ENCODE measurements at places on chromosomes 5 and 9.

DNA sequence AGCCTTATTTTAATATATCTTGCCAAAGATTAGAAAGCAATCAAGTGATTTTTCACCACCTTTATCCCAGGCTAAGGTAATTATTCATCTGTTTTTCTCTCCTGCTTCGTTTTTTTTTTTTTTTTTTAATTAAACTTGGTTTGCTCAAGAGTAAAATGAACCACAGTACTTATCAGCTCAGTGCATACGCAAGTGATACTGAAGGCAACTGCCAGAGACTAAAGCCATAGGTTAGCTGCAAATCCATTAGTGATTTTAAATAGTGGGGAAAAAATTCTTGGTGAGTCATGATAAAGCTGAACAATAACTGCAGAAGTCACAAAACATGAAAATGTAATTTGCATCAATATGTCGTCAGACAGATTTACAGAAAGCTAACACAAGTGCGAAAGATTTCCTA lies 829.1 kb downstream of the PTPRD start:
- DNase-seq: no peak

GRCh38 chr5:155303120-155303519 lies 289.6 kb downstream of the KIF4B start:
- no peak for DNase-seq

DNA sequence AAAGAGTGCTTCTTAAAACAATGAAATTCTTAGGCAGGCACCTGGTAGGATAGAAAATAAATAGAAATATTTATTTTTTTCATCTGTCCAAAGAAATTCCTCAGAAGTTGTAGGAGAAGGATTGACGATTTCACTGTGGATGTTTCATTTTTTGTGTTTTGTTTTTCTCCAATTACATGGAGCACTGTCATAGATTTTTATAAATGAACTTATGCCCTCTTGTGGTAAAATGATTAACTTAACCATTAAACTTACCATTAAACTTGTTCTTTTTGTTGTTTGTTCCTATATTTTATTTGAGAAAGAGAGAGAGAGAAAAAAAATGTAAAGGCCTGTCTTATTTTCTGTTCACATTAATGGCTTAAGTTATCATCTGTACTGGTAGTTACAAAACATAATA lies 339.2 kb downstream of the PRR16 start:
- peak; percentile 59 for DNase-seq

GRCh38 chr5:6508931-6509330 lies 60.3 kb downstream of the UBE2QL1 start:
- DNase-seq: no peak

- no peak for DNase-seq
Measured at GRCh38 chr5:68055686-68056085, 159.9 kb upstream of the PIK3R1 start.

- no peak for DNase-seq
Measured at GRCh38 chr9:109496218-109496617, 1.9 kb downstream of the PTPN3 start.

DNA sequence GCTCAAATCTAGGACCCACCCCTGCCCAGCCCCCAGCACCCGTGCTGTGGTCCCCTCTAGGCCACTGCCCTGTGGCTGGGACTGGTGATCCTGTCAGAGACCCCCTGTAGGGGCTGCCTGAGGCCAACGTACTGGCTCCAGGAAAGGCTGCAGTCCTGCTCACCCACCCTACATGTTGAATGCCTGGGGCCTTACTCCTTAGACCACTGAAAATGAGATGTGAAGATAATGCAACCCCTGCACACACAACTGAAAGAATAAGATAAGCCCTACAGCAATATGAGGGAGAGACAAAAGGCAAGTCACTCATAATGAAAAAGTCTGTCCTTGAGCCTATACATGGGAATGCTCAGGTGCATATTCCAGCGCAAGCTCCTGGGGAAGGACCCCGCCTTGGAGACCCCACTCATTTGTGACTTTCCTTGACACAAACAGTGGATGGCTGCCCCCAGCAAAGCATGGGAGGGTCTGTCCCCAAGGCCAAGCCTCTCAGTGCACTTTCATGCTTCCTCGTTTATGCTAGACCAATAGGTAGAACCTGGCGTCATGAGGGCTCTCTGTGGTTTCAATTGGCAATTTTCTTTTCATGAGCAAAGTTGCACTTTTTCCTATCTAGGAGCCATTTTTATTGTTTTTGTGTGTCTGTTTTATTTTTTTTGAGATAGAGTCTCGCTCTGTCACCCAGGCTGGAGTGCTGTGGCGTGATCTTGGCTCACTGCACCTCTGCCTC lies 12.5 kb upstream of the WNK2 start:
- DNase-seq: no peak

DNA sequence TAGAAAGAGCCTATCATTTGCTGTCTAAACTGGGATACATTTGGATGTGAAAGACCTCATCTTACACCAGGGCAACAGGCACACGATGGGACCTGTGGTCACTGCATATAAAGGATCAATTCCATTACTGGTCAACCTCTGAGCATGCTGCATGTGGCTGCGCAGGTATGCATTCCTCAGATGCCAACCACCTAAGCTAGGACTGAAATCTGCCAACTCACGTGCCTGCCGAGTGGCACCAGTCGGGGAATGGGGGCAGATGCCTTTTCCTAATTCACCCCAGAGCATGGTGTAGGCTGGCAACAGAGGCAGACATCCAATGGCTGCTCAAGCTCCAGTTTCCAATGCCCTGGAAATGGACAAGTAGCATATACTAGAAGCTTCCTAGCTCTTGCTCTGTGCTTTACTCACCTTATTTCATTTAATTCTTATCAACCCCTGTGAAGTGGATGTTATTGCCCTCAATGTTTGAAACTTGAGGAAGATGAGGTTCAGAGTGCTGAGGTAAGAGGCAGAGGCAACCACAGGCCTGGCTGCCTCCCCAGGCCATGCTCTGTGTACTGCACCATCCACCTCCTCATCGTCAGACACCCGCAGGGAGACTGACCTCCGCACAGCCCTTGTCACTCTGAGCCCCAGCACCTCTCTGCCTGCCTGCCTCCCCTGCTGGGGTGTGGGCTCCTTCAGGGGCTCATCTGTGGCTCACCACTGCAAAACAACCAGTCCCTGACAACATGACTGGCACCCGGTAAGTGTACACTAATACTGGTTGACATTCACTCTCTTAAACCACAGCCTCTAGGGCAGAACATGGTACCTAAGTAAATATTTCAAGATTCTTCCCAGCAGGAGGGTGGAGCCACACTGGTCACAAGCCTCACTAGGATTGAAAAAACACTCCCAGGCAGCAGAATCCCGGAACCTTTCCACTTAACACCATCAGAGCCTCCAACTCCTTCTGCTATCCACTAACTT lies 228.5 kb downstream of the CRB2 start:
- no peak for DNase-seq

- no peak for DNase-seq
Measured at GRCh38 chr5:99639905-99640304, 711.1 kb upstream of the CHD1 start.

DNA sequence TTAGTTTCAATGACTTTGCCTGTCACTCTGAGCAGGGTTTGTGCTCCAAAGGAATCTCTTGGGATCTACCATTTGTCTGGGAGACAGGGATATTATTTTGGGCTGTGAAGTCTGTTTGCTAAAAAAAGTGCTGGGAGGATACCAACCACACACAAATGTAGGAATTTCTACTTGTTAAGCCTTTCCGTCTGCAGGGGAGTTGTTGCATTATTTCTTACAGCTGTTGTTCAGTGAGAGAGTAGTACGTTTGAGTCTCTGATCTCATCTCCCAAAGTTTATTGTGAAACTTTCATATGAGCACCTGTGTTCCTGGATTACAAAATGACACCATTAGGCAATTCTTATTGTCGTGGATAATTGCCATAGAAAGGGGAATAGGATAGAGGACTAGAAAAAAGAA lies 78.3 kb upstream of the SEMA6A start:
- no peak for DNase-seq

DNA sequence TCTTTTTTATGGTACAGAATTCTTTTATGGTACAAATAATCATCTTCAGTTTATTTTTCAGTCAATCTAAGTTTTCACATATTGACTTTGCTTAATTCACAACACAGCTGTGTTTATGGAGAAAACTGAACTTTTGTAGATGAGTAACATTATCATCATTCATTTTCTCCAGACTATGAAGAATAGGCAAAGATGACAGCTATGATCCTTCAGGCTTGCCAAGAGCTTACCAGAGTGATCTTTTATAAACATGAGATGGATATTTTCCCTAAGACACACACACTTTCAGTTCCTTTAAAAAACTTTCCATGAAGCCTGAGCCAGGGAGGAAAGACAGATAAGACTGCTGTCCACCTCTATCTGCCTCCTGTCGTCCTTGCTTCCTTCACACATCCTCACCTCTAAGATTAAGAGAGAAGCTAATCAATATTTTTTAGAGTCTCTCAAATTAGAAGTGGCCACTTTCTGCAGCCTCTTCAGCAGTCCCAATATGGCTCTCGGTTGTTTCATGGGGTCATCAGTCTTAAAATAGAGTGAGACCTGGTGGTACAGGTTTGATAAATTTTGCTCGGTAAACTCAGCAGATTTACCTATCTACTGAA lies 108.1 kb upstream of the SLC27A6 start:
- DNase-seq: no peak

DNA sequence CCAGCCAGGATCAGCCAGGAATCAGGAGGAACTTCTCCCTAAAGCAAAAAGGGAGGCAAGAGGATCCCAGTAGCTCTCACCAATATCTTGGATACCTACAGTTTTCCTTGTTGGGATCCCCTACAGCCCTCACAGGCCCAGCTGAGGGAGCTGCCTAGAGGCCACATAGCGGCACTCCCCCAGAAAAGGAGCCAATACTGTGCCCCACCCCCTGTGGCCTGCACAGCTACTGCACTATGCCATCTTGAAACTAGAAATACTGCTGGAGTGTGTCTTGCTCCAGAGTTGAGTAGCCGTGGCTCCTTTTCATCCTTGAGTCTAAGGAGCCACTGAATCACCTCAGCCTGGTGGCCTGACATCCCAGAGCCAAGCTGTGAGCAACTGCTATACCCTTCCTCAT lies 22.3 kb upstream of the TRPM6 start:
- DNase-seq: no peak

DNA sequence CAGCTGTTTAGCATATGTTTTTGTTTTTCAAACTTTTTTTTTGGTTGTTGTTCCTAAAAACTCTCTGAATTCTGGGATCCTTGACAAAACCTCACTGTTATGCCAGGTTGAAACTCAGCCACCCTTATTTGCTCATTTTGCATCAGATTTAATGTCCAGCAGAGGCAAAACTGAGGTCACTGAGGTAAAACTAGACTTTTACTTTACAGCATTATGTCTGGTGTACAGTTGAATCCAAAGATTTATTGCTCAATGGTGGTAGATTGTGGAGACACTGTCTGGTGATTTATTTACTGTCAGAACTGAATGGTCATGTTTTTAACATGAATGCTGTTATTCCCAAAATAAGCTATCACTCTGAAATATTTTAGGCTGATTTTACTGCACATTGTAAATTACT lies 87.9 kb downstream of the FBXL7 start:
- DNase-seq: no peak

DNA sequence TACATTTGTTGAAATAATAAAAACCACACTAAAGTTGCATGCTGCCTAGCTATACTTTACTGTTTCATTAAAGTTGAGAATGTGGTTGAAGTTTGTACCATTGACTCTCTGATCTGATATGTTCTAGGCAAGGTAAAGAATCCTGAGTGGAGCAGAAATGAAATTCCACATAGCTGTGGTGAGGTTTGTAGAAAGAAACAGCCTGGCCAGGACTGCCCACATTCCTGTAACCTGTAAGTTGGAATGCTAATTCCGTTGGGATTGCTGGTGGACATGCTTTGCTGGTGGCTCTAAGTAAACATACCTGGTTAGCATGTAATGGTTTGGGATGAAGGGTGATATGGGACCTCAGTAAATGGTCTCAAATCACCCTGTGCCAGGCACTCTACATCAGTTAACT lies 16.8 kb downstream of the NFX1 start:
- DNase-seq: no peak

GRCh38 chr9:4852419-4852818 lies 59.7 kb downstream of the RCL1 start:
- no peak for DNase-seq

- DNase-seq: no peak
Measured at GRCh38 chr5:30131-30530, 61.8 kb upstream of the PLEKHG4B start.

- DNase-seq: peak; percentile 36
Measured at GRCh38 chr5:35922468-35922867, 16.0 kb downstream of the CAPSL start.

GRCh38 chr9:109383947-109384346 lies 63.1 kb upstream of the EPB41L4B start:
- DNase-seq: no peak

GRCh38 chr5:124706051-124706450 lies 40.4 kb downstream of the ZNF608 start:
- DNase-seq: no peak

- no peak for DNase-seq
Measured at GRCh38 chr5:30676223-30676840, 517.2 kb upstream of the CDH6 start.

- DNase-seq: no peak
Measured at GRCh38 chr5:135493406-135494180, 41.4 kb upstream of the TIFAB start.

DNA sequence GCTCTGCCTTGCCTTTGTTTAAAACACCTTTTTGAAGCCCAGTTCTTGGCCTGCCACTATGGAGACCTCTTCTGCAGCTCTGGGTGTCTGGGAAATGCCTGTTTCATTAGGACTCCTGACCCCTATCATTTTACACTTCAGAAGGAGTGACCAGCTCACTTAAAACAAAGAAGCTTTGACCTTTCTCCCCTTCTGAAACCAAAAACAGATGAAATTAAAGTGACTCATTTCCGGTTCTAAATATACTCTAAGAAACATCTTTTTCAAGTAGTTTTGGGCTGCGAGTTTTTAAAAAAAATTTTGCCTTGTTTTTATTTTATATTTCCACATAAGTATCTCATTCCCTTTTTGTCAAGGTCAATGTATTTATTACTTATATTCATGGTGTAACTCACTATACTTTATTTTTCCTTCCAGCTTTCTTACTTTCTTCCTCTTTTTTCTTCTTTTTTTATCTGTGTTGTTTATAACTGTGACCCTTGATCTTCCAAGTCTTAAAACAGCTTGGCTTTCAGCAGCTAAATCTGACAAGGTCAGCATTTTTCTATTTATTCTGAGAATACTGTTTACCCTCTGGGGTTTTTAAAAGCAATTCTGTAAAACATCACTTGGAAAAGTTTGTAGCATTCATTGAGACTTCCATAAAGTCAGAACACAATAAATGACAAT lies 672.9 kb downstream of the NR2F1-AS1 start:
- DNase-seq: no peak

DNA sequence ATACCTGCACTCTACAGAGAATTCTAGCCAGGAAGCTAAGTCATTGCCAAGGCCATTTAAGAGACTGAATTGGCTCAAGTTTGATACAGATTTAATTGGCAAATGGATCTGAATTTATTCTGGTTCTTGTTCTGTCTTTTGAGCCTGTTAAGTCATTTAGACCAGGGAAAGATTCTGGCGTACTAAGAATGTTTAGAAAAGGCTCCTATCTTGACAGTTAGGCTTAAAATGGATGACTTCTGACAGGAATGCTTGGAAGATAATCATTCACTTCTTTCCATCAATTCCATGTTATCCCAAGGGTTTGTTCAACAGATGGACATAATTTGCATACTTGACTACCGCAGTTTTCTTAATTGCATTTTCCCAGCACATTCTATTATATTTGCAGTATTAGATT lies 376.6 kb downstream of the PTPRD start:
- DNase-seq: no peak
